H54 (cell line): ENCODE measurements at places on chromosomes 12 and 14.

- peak; percentile 10 for DNase-seq
These were observed 9.8 kb upstream of the PARP11 start for GRCh38 chr12:3882896-3883564.

- DNase-seq, result no peak
These were observed 151.8 kb downstream of the TBX5 start for GRCh38 chr12:114253976-114254778.

- no peak for DNase-seq
These were observed 22.4 kb downstream of the RXYLT1 start for GRCh38 chr12:63802012-63802608.

DNA sequence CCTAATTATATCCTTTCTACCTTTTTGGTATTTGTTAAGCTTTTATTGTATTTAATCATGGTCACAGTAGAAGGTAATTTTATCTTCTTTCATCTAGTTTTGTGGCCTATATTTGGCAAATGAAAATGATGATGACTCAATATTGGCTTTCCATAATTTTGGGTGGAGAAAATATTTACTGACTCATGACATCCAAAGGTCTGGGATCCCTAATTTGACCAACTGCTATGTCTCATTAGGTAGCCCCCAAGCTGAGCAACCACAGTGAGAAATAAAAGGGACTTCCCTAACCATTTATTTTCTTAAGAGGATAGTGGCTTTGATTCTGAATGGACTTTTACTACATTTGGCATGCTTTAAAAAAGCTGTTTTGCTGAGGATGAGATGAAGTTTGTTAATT, 289.5 kb downstream of the RMST start:
- DNase-seq, result no peak

GRCh38 chr12:56222531-56222895, 791 bp upstream of the RNF41 start:
- no peak for DNase-seq
